ENCODE measurements at places on chromosomes 1 and 21.

GRCh38 chr1:209526137-209526536 lies 57.4 kb upstream of the CAMK1G start:
- H3K27me3 ChIP-seq = peaks cover 9% of the 10 kb centered on the region
- no peak overlapping the region for H3K27ac ChIP-seq
- H3K4me3 ChIP-seq = no peak overlapping the region
- no peak for DNase-seq

DNA sequence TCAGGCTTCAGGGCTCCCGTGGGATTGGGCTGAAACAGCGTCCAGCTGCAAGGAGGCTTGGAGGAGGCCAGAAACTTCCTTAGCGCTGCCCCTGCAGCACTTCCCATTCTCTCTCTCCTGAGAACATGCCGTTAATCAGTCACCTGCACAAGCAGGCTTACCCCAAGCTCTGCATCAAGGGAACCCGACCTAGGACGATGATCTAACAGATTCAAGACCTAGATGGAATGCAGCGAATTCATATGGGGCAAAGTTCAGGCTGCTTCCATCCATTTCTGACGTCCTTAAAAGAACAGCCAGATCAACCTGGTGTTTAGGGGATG lies 114.1 kb downstream of the ERG start:
- no peak overlapping the region for H3K4me3 ChIP-seq
- H3K27ac ChIP-seq = no peak overlapping the region
- H3K36me3 ChIP-seq = no peaks in the 10 kb centered on the region
- H3K27me3 ChIP-seq = no peaks in the 10 kb centered on the region
- no peaks in the 10 kb centered on the region for H3K4me1 ChIP-seq
- DNase-seq = no peak

GRCh38 chr1:206070627-206071304 lies 17.8 kb downstream of the RHEX start:
- peaks cover under 1% of the 10 kb centered on the region for H3K27me3 ChIP-seq
- no peak overlapping the region for H3K4me3 ChIP-seq
- DNase-seq = no peak

DNA sequence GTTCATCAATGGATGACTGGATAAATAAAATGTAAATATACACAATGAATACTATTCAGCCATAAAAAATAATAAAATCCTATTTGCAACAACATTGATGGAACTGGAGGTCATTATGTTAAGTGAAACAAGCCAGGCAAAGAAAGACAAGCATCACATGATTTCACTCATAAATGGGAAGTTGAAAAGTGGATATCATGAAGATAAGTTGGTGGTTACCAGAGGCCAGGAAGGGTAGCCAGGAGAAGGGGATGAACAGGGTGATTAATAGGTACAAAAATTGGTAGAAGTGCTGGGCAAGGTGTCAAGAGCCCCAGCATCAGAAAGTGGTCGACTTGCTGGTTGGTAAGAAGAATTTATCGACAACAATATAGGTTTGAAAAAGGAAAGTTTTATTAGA lies 1.3 kb upstream of the PARK7 start:
- DNase-seq = no peak
- peak overlapping the region; percentile 95 for H3K4me3 ChIP-seq
- H3K27ac ChIP-seq = peak overlapping the region; percentile 95
- no peaks in the 10 kb centered on the region for H3K27me3 ChIP-seq
- H3K4me1 ChIP-seq = peaks cover 63% of the 10 kb centered on the region

DNA sequence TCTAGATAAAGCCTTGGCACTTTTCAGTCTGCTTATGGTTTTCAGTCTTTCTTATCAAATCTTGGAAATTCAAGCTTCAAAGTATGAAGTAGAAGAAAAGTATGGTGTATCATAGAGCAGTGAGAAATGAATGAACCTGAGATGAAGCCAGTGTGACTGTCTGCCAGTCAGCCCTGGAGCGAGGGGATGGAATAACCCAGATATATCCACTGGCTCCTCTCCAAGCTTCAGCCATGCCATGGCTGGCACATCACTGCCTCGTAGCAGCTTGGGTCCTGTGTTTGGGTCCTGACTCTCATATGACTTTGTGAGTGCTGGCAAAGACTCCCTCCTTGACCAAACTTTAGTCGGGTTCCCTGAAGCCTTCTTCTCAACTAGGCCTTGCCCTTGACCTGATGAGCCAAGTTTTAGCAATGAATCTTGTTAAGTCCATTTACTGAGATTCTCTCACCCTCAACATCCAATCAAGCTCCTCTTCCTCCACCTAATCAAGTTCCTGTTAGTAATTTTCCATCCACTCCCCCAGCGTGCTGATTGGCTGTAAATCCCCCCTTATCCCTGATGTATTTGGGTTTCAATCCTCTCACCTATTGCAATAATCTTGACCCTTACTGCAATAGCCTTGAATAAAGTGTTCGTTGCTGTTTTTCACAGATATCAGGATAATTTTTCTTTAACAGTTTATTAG lies 62.5 kb upstream of the PRDX6 start:
- no peak overlapping the region for H3K4me3 ChIP-seq
- no peak for DNase-seq
- no peaks in the 10 kb centered on the region for H3K27me3 ChIP-seq
- H3K27ac ChIP-seq = no peak overlapping the region
- H3K4me1 ChIP-seq = peaks cover 3% of the 10 kb centered on the region

GRCh38 chr1:59967780-59968179 lies 41.2 kb upstream of the CYP2J2 start:
- peaks cover 4% of the 10 kb centered on the region for H3K4me1 ChIP-seq
- DNase-seq = no peak
- H3K4me3 ChIP-seq = no peak overlapping the region
- no peaks in the 10 kb centered on the region for H3K27me3 ChIP-seq
- H3K27ac ChIP-seq = no peak overlapping the region
- H3K36me3 ChIP-seq = no peaks in the 10 kb centered on the region

- H3K4me3 ChIP-seq = no peak overlapping the region
- no peak overlapping the region for H3K27ac ChIP-seq
- H3K27me3 ChIP-seq = no peaks in the 10 kb centered on the region
- peaks cover 35% of the 10 kb centered on the region for H3K4me1 ChIP-seq
- peaks cover 16% of the 10 kb centered on the region for H3K36me3 ChIP-seq
Observed at GRCh38 chr1:204463125-204464060, 31.2 kb downstream of the PIK3C2B start.

DNA sequence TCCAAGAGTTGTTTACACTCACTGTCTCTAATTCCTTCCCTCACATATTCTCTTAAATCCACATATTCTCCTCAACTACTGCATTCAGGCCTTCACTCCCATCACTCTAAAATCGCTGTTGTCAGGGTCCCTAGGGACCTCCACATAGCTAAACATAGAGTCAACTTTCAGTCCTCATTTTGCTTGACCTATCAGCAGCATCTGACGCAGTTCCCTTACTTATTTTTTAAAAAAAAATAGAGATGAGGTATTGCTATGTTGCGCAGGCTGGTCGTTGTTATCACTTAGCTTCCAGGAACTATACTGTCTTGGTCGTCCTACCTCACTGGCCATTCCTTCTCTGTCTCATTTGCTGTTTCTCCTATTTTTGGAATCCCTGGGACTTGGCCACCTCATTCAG lies 11.7 kb upstream of the PLEKHO1 start:
- no peak for DNase-seq
- no peak overlapping the region for H3K27ac ChIP-seq
- H3K4me1 ChIP-seq = no peaks in the 10 kb centered on the region
- H3K27me3 ChIP-seq = no peaks in the 10 kb centered on the region

DNA sequence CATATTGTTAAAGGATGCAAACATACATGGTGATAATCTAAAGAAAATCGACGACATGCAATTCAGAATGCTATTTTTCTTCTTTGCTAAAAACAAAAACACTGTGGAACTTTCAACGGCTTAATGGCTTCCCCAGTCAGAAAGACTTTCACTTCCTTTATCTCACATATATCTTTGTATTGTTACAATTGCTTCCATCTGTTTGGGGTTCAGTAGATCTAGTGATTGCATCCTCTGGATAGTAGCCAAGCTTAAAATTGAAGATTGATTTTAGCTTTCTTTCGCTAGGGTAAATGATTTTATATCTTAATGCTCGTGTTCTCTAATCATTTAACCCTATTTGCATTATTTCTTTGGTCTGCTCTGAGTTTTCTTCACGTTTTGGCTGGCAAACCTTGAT lies 31.8 kb upstream of the ADAMTS1 start:
- DNase-seq = no peak
- no peak overlapping the region for H3K4me3 ChIP-seq
- H3K36me3 ChIP-seq = no peaks in the 10 kb centered on the region
- no peaks in the 10 kb centered on the region for H3K27me3 ChIP-seq

GRCh38 chr1:235993652-235994051 lies 71.2 kb downstream of the NID1 start:
- H3K27ac ChIP-seq = no peak overlapping the region
- H3K4me1 ChIP-seq = peaks cover 3% of the 10 kb centered on the region
- no peak for DNase-seq
- no peak overlapping the region for H3K4me3 ChIP-seq
- H3K36me3 ChIP-seq = no peaks in the 10 kb centered on the region

- no peak overlapping the region for H3K4me3 ChIP-seq
- H3K27me3 ChIP-seq = no peaks in the 10 kb centered on the region
- H3K27ac ChIP-seq = no peak overlapping the region
- DNase-seq = no peak
- no peaks in the 10 kb centered on the region for H3K4me1 ChIP-seq
- no peaks in the 10 kb centered on the region for H3K36me3 ChIP-seq
Observed at GRCh38 chr1:5770981-5771765, 221.1 kb downstream of the NPHP4 start.

- no peak for DNase-seq
- H3K36me3 ChIP-seq = no peaks in the 10 kb centered on the region
- no peak overlapping the region for H3K4me3 ChIP-seq
- no peak overlapping the region for H3K27ac ChIP-seq
- no peaks in the 10 kb centered on the region for H3K4me1 ChIP-seq
Observed at GRCh38 chr21:27837936-27838335, 871.0 kb upstream of the ADAMTS5 start.

DNA sequence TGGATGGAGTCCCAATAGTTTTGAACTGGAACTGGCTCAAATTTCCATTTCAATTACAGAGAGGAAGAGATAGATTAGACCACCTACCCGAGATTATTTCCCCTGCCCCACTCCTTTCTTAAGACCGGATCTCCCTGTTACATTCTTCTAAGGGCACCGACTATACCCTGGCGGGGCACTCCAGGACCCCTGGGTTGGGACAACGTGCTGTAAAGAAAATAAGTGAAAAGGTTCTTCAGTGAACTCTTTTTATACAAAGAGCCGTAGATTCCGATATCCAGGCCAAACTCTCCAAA lies 6.7 kb downstream of the NR5A2 start:
- no peaks in the 10 kb centered on the region for H3K36me3 ChIP-seq
- H3K4me1 ChIP-seq = peaks cover 16% of the 10 kb centered on the region
- H3K27me3 ChIP-seq = peaks cover 65% of the 10 kb centered on the region
- DNase-seq = no peak
- H3K27ac ChIP-seq = no peak overlapping the region
- H3K4me3 ChIP-seq = no peak overlapping the region

DNA sequence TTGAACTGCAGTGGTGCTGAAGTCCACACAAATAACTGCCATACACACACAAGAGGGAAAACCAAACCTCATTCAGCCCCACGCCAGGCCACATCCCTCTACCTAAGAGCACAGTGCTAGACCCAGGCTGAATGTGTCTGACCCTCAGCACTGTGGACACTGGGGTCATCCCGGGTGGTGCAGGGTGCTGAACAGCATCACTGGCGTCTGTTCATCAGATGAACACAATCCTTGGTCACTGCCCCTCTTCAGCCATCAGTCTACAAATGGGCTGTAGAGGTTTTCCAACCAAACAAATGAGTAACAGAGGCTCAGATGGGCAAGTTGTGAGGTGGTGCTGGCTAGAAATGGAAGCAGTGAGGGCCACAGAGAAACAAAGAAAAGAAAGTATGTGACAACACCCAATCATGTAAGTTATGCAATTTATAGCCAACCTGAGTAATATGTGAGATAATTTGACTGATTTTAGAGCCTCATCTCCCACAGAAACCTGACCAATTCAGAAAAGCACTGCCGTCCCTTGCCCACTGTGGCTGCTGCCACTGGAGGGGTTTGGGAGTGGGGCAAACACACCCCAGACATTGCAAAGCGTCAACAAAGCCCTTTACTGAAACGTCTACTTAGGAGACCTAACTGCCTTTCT lies 27.9 kb downstream of the GNB1 start:
- H3K4me1 ChIP-seq = peaks cover 61% of the 10 kb centered on the region
- peak overlapping the region; percentile 2 for H3K4me3 ChIP-seq
- H3K27ac ChIP-seq = peak overlapping the region; percentile 26
- DNase-seq = no peak
- no peaks in the 10 kb centered on the region for H3K27me3 ChIP-seq

- DNase-seq = no peak
- H3K4me3 ChIP-seq = no peak overlapping the region
- H3K4me1 ChIP-seq = no peaks in the 10 kb centered on the region
- no peaks in the 10 kb centered on the region for H3K27me3 ChIP-seq
- no peak overlapping the region for H3K27ac ChIP-seq
Observed at GRCh38 chr21:20783611-20784010, 214.6 kb upstream of the NCAM2 start.

GRCh38 chr1:3226701-3227350 lies 157.8 kb downstream of the PRDM16 start:
- no peak overlapping the region for H3K4me3 ChIP-seq
- H3K4me1 ChIP-seq = no peaks in the 10 kb centered on the region
- no peaks in the 10 kb centered on the region for H3K36me3 ChIP-seq
- DNase-seq = no peak

- peak overlapping the region; percentile 44 for H3K27ac ChIP-seq
- no peak for DNase-seq
- H3K27me3 ChIP-seq = no peaks in the 10 kb centered on the region
Observed at GRCh38 chr1:101241485-101242225, 4.8 kb downstream of the S1PR1 start.

DNA sequence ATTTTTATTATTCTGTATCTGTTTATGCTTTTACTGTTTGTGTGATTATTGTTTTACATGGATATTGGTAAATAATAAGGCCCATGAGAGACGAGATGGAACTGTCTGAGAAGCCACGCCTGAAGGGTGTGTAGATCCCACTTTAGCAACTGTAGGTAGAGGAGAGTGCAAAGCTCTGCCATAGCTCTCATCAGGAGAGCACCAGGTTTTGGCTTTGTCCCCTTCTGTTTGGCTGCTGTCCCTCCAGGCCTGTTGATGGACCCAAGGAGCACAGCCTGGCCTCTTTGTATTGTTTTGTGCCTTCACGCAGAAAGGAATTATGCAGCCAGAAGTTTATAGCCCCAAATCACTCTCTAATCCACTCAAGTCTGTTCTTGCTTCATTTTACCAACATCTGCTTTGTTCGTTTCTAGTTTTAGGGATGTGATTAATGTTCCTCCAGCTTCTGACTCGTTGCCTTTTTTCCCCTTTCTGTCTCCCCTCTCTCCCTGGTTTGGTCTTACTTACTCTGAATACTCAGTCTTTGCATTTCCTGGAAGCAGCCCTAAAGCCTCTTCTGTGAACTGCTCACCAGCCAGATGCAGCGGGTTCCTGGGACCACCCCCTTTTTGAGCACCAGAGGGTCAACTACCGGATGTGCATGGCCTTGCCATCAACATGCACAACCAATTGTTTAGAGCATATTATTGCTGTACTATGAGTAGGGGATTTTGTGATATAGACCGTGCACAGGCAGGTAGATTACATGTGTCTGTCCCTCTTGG lies 127.3 kb downstream of the HHAT start:
- H3K4me1 ChIP-seq = no peaks in the 10 kb centered on the region
- no peak for DNase-seq
- H3K36me3 ChIP-seq = no peaks in the 10 kb centered on the region
- H3K27ac ChIP-seq = no peak overlapping the region
- no peak overlapping the region for H3K4me3 ChIP-seq
- H3K27me3 ChIP-seq = no peaks in the 10 kb centered on the region

GRCh38 chr21:37547615-37548200 lies 181.1 kb downstream of the DYRK1A start:
- DNase-seq = no peak
- no peaks in the 10 kb centered on the region for H3K4me1 ChIP-seq
- H3K27ac ChIP-seq = no peak overlapping the region
- H3K4me3 ChIP-seq = no peak overlapping the region

- no peaks in the 10 kb centered on the region for H3K36me3 ChIP-seq
- no peak for DNase-seq
- H3K4me3 ChIP-seq = no peak overlapping the region
- H3K27me3 ChIP-seq = no peaks in the 10 kb centered on the region
Observed at GRCh38 chr1:240500647-240501046, 111.3 kb downstream of the GREM2 start.
